ENCODE measurements at places on chromosomes 2 and 18.

GRCh38 chr18:79068341-79068936 is 755 bp upstream of the ATP9B start:
- peak; percentile 83 for DNase-seq

DNA sequence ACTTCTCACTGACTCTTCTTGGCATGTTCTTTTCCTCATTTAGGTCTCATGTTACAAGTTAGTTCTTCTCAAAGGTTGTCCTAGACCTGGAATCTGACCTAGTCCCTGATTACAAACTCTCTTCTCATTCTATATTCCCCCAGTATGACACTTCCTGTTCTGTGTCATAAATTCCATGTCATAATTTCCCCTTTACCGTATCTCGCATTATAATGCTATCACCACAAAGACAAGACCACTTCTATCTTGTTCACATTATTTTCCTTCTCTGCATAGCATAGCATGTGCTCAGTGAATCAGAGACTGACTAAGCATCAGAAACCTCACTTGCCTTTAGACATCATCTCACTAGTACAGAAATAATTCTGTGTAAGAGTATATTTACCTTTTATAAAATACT is 63.6 kb upstream of the CAVIN2 start:
- no peak for DNase-seq

DNA sequence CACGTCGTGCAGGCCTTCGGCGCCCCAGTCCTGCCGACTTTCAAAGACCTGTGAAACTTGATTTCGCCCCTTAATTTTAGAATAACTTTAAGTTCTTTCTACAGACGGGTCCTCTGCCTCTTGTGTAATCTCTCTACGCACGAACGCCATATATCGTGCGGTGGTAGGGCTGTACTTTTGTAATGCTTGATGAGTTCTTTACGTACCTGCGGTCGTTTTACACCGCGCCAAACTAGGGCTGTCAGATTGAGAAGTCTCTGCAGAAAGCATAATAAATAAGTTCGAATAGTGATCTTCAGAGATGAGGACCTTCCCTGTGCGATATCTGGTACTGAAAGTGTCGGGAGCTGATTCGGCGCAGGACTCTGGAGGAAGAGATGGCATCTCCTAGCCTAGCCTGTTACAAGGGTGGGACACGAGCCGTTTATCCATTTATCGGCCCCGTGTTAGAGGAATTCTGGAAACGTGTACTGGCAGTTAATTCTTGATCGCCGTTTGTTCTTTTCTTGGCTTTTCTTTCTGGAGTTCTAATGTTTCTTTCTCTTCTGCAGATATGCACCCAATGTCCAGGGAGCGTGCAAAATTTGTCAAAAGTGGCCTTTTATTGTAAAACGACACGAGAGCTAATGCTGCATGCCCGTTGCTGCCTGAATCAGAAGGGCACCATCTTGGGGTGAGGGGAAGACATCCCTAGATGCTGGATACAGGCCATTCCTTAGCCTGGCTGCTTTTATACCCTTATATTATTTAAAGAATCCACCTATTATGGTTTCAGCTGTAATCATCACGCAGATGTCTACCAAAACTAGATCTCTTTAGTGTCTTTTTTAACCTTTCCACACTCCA is 781 bp upstream of the SLC5A6 start:
- no peak for DNase-seq

DNA sequence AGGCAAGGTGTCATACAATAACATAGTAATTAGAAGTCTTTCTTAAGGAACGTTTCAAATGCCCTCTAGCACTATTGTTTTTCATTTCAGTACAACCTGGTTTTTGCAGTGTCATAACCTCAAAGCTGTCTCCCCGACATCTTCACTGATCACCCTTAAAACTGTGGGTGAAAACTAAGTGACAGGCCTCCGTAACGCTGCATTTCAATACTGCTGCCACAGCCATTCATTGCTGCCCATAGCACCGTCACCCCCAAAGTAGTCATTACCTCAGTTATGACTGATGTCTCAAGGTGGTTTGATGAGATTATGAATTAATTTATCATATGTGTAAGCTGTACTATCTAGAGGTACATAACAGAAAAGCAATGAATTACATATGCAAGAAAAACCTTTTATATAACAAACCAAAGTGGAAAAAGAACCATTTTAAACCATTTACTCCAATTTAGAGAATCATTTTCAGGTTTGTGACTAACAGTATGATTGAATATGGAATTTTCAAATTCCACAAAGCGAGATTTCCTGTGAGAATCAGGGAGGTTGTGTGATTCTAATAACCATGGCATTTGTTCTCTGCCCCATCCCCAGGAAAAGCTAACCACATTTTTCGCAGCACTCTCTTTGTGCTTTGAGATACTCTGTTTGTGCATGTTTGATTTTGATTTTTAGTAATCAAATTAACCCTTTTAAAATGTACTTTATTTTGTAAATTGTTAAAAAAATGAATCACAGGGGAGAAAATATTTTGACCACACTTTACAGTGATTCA is 263.0 kb downstream of the PTGR3 start:
- no peak for DNase-seq

- DNase-seq: no peak
Observed at GRCh38 chr18:23870676-23871380, 143.7 kb upstream of the TTC39C start.

- DNase-seq: no peak
Observed at GRCh38 chr2:78614726-78615125, 410.8 kb upstream of the REG3G start.

- DNase-seq: no peak
Observed at GRCh38 chr18:41593171-41593675, 361.8 kb upstream of the PIK3C3 start.

DNA sequence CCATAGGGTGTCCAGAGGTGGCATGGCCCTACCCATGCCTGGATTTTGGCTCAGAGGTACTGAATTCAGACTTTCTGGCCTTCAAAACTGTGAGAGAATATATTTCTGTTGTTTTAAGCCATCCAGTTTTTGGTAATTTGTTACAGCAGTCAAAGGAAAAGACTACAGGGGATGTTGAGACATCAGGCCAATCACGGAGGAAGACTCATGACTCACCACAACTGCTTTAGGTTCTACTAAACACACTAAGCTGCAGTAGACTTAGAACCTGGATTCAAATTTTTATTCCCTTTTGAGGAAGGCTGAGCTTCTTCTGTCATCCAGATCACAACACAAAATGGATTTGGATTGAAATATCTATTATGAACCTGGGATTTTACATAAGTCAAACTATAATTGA is 12.0 kb upstream of the C2orf66 start:
- DNase-seq: no peak

DNA sequence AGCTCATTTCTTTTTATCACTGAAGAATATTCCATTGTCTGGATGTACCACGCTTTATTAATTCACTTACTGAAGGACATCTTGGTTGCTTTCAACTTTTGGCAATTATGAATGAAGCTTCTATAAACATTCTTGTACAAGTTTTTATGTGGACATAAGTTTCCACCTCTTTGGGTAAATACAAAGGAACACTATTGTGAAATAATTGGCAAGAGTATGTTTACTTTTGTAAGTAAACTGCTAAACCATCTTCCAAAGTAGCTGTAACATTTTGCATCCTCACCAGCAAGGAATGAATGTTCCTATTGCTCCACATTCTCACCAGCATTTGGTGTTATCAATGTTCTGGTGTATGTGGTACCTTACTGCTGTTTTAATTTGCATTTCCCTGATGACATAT is 15.8 kb upstream of the VWC2L start:
- no peak for DNase-seq

DNA sequence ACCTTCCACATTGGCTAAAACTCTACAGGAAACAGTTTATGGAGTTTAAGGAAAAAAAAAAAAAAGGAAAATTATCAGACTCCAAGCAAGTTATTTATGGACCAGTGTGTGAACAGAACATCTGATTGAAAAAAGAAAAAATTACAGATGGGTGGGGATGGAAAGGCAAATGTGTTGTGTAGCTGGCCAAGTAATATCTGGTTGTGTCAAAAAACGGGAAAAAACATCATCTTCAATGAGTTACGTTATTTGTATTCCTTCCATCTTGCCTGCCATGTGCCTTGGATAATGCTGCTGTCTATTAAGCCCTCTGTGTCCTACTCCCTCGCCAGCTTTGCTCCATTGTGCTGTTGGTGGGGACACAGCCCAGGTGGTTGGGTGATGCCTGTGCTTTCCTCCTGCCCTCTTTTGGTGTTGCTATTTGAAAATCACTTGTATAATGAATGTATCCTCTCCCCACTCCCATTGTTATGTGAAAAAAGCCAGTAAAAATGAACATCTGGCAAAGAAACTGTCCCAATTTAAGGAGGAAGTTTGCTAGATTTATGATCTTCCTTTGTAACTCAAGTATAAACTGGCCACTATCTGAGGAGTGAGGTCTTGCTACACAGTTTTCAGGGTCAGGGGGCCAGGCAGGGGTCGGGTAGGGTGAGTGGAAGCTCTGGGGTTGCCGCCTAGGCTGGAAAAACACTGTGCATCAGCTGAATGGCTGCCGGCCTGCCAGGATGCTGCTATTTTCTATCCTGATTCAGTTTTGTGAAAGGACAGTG is 155.9 kb downstream of the FMNL2 start:
- no peak for DNase-seq

DNA sequence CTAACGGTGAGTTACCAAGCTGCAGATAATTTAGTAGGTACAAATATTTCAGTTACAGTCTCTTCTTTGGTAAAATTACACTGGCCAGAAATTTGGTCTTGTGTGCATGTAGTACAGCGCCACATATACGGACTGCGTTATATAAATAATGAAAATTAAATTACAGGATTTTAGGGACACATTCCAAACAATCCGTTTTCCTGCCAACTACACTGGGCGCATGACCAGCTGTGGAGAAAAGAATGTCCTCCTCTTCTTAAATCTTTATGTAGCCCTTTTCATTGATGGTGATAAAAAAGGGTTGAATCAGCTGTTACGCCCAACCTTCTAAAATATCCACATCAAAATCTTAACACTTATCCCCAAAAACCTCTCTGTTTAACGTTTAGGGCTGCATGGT is 37.5 kb downstream of the TCF4 start:
- no peak for DNase-seq

- DNase-seq: no peak
Observed at GRCh38 chr2:132547090-132547687, 122.8 kb downstream of the LYPD1 start.

- DNase-seq: no peak
Observed at GRCh38 chr2:149744865-149745264, 157.3 kb upstream of the MMADHC start.

- peak; percentile 79 for DNase-seq
Observed at GRCh38 chr18:12306752-12307700, 1.0 kb upstream of the TUBB6 start.

GRCh38 chr18:2903006-2903405 is 56.2 kb downstream of the EMILIN2 start:
- DNase-seq: no peak

GRCh38 chr2:237156031-237156856 is 70.6 kb downstream of the COPS8 start:
- DNase-seq: peak; percentile 60

- no peak for DNase-seq
Observed at GRCh38 chr2:65265671-65266045, 38.0 kb downstream of the ACTR2 start.

Measured in spleen (tissue), 13 donors.